Endodermal cell (in vitro differentiated cells): ENCODE measurements at places on chromosomes 11 and 22. TPM values are rescaled to one million over a fixed set of nuclear protein-coding genes. Genes with fewer than 3 reads are reported as not detected.

GRCh38 chr11:36693139-36693843 is 95.3 kb upstream of the RAG2 start:
- H3K27ac ChIP-seq = no peak overlapping the region

GRCh38 chr22:46379066-46379930 is 43.8 kb downstream of the TRMU start:
- peaks cover 12% of the 10 kb centered on the region for H3K4me1 ChIP-seq
- no peak overlapping the region for H3K4me3 ChIP-seq
- H3K27me3 ChIP-seq = no peaks in the 10 kb centered on the region
- DNase-seq = no peak

DNA sequence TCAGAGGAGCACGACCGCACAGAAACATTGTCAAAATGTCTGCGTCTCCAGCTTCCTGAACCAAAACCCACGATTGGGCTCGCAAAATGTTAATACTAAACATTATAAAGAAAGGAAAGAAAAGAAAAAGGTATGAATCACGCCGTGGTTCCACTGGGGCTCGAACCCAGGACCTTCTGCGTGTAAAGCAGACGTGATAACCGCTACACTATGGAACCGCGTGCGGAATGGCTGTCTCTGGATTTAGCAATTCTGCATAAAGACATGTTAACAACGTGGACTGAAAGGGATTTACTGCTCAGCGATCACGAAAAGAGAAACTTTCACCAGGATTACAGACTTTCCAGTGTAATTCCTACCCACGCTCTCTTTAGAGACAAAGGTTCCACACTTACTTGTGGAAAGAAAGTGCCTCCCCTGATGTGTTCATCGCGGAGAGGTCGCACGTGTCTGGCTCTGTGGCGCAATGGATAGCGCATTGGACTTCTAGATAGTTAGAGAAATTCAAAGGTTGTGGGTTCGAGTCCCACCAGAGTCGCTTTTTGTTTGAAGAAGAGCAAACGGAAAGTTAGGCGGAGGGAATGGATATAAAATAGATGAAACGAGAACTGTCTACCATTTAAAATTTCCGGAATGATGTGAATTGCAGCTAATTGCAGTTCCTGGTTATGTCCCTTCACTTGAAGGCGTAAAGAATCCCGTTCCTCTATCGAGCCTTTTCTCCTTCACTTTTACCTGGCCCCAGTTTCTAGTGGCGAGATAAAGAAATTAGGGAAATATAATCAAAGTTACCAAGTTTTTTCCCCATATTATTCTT is 39.7 kb downstream of the OR4D9 start:
- peak; percentile 93 for DNase-seq
- peak overlapping the region; percentile 97 for H3K4me3 ChIP-seq
- H3K4me1 ChIP-seq = no peaks in the 10 kb centered on the region
- H3K27ac ChIP-seq = peak overlapping the region; percentile 27

DNA sequence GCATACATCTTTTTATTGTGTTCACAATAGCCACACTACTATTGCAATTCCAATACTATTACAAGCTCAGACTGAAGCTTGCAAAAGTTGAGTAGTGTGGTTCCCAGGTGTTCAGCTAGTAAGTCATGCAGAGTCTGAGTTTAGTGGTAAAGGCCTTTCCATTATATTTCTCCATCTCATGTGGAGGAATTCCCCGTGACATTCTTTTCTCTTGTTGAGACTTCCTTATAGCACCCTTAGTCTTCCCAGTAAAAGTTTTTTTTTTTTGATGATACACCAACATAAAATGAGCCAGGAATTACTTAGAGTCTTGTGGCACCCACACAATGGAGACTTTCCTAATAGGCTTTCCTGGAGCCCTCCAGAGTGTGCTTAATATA is 110.8 kb downstream of the UVRAG start:
- H3K27me3 ChIP-seq = no peaks in the 10 kb centered on the region
- H3K4me1 ChIP-seq = no peaks in the 10 kb centered on the region
- no peak for DNase-seq
- H3K4me3 ChIP-seq = no peak overlapping the region

DCDC1 gene
- 2.7 to 4.1 TPM (median 3.2 TPM) in 3 replicates for total RNA-seq

- no peak overlapping the region for H3K27ac ChIP-seq
- peaks cover 37% of the 10 kb centered on the region for H3K4me1 ChIP-seq
- H3K36me3 ChIP-seq = peaks cover 7% of the 10 kb centered on the region
- peak; percentile 41 for DNase-seq
- no peak overlapping the region for H3K4me3 ChIP-seq
Measured at GRCh38 chr11:2689651-2690575, 9.9 kb downstream of the KCNQ1OT1 start.

DNA sequence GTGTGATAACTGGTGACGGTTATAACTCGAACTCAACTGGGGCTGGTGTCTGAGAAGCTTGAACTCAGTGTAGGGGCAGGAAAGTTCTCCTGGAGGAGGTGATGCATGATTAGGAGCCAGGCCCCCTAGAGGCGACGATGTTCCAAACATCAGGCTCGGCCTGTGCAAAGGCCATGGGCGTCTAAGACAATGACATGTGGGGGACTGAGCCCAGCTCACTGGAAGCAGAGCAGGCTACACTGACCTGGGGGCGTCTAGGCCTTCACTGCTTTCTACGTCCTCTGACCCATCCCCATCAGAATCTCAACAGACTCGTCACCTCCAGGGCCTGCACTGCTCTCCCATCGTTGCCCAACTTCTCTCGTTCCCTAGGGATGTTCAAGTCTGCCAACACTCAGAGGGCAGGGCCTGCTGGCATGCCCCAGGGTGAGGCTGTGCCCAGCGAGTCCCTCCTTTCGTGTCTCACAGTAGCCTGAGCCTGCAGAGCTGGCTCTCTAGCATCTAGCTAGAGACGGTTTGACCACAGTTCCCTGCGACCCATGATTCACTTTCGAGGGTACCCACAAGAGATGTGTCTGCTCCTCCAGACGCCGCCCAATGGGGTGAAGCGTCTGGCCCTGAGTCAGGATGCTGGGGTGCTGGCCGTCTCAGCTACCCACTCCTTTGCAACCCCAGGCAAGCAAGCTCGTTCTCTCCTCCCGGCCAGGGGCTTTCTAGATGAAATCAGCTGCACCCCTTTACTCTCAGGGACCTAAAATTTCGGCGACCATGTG is 1.1 kb upstream of the ATG16L2 start:
- H3K36me3 ChIP-seq = peaks cover 4% of the 10 kb centered on the region
- H3K27ac ChIP-seq = no peak overlapping the region
- peak; percentile 89 for DNase-seq
- H3K4me3 ChIP-seq = peak overlapping the region; percentile 86
- no peaks in the 10 kb centered on the region for H3K27me3 ChIP-seq

DNA sequence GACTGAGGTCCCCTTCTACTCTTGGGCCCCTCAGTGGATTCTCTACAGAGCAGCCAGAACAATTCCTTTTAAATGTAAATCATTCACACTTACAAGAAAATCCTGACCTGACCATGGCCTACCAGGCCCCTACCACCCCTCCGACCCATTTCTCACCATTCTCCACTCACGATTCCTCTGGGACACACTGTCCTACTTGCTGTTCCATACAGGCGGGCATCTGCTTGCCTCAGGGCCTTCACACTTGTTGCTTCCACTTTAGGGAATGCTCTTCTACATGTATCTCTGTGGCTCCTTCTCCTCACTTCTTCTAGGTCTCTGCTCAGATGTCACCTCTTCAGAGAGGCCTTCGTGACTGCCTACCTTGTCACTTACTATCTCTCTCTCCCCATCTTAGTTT is 3.4 kb downstream of the USH1C start:
- H3K36me3 ChIP-seq = no peaks in the 10 kb centered on the region
- DNase-seq = no peak
- no peak overlapping the region for H3K27ac ChIP-seq
- no peaks in the 10 kb centered on the region for H3K4me1 ChIP-seq

DNA sequence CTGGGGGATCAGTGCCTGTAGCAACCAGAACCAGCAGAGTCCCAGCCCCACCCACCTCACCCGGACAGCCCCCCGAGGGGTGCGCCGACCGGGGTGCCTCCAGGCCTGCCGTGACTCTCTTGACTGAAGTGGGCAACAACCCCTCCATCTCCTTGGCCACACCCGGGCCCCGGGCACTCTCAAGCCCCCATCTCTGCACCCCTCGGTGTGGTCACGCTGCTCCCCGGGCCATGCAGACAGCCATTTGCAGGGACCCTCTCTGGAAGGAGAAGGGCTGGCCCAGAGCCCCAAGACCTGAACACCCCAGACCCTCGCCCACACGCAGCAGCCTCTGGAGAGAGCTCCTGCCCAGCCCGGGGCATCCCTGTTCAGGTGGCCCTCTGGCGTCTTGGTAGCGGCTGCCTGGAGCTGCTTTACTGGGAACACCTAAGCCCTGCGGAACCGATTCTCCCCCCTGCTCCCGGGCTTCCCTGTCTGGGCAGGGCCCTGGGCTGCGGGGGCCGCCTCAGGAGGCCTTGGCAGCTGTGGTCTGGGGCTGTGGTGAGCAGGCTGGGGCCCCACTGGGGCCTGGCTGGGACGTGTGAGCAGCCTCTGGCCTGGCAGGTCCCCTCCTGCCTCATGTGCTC is 84.9 kb downstream of the WNT7B start:
- peak; percentile 48 for DNase-seq
- H3K27me3 ChIP-seq = no peaks in the 10 kb centered on the region
- H3K36me3 ChIP-seq = no peaks in the 10 kb centered on the region
- H3K4me1 ChIP-seq = no peaks in the 10 kb centered on the region
- H3K4me3 ChIP-seq = no peak overlapping the region

P2RX6 gene
- 0.47 and 0.73 TPM in 2 replicates for total RNA-seq

OPCML gene
- 0.49 to 1.2 TPM in 2 of 3 replicates, not detected in the other for total RNA-seq

UPB1 gene
- 0.38 to 0.40 TPM in 2 of 3 replicates, not detected in the other for total RNA-seq

RHOG gene
- total RNA-seq = 25.7 to 28.1 TPM (median 27.6 TPM) in 3 replicates

CPT1B gene
- 53.8 to 85.6 TPM (median 83.5 TPM) in 3 replicates for total RNA-seq

- H3K4me1 ChIP-seq = no peaks in the 10 kb centered on the region
- DNase-seq = peak; percentile 74
- H3K4me3 ChIP-seq = peak overlapping the region; percentile 78
- no peak overlapping the region for H3K27ac ChIP-seq
- no peaks in the 10 kb centered on the region for H3K36me3 ChIP-seq
Measured at GRCh38 chr11:43574949-43575912, 105.3 kb upstream of the HSD17B12 start.

SEC14L6 gene
- total RNA-seq = 1.0 to 2.1 TPM (median 2.0 TPM) in 3 replicates

GRCh38 chr11:76007166-76007565 is 192.2 kb downstream of the UVRAG start:
- no peaks in the 10 kb centered on the region for H3K27me3 ChIP-seq
- H3K36me3 ChIP-seq = peaks cover 48% of the 10 kb centered on the region
- DNase-seq = no peak
- no peak overlapping the region for H3K4me3 ChIP-seq
- no peaks in the 10 kb centered on the region for H3K4me1 ChIP-seq

TPBGL gene
- total RNA-seq = 1.4 TPM in 1 of 3 replicates, not detected in the others
